ENCODE measurements at places on chromosomes 11 and 22.

DNA sequence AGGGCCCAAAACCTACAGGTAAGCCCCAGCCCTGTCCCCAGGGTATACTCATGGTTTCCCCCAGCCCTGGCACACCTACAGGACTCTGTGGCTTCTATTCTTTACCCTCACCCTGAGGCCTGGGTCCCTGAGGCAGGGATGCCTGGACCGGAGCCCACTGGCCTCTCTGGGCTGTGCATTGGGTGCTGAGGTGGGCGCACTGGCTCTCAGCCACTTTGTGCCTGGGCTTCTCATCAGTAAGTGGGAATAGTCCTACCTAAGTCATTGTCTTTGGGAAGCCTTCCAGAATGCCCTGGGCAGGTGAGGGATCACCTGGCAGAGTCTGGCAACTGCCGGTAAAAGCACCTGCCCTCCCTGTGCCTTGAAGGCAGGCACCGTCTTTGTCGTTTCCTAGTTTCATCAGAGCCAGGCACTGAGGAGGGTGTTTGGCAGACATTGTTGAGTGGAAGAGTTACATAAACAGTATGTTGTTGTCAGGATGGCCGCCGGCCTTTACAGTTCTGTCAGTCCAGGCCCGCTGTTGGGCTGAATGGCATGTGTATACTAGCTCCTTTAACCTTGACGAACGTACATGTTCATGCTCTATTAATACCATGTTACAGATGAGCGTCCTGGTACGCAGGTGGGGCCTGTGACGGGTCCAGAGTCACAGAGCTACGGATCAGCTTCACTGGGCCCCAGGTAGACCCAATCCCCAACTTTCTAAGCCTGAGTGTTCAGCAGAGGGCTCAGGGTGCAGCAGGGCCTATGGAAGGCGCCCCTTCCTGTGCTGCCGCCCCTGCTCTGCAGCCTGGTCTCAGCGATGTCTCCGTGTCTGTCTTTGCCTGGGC, 23.0 kb downstream of the SHANK3 start:
- peak; percentile 14 for DNase-seq

GRCh38 chr11:65219930-65220213, 38.1 kb downstream of the CAPN1 start:
- no peak for DNase-seq

GRCh38 chr22:38238519-38239071, 34.2 kb downstream of the TMEM184B start:
- no peak for DNase-seq

- DNase-seq, result no peak
These were observed 56.5 kb downstream of the MIAT start for GRCh38 chr22:26713823-26714449.

- DNase-seq, result no peak
These were observed 312.3 kb downstream of the MN1 start for GRCh38 chr22:27489178-27489675.

DNA sequence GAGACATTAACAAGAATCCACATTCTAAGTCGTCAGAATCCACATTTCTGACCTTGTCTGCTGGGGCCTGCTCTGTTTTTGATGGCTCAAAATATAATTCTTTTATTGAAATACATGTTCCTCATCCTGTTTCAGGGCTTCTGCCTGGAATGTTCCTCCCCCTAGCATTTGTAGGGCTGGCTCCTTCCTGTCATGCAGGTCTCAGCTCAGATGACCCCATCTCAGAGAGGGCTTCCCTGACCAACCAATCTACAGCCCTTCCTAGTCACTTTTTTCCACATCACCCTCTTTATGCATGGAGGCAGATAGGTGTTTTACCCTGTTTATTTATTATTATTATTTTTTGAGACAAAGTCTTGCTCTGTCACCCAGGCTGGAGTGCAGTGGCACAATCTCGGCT, 14.8 kb downstream of the TMEM123 start:
- no peak for DNase-seq

GRCh38 chr11:25449091-25449490, 882.8 kb upstream of the ANO3 start:
- DNase-seq, result no peak

DNA sequence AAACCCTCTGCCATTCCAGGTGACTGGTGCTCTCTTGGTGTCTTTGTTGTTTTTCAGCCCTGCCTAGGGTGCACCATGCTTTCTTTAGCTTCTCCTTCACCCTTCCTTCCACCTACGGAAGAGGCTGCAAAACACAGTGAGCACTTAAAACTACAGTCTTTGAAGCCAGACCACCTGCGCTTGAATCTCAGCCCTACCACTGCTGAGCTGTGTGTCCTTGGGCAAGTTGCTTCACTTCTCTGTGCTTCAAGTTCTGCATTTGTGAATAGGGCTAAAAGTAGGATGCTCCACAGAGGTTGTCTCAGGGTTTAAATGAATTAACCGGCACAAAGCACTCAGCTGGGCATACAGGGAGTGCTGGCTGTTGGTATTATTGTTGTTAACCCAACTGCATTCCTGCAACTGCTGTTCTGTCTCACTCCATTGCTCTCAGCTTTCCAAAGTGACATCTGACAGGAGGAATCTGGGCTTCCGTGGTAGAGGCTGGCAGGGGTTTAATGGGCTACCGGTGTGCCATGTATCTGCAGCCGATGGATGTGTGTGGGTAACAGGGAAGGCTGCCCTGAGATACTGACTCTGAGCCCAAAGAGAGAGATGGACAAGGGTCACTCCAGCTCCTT, 139.3 kb downstream of the FBXO7 start:
- no peak for DNase-seq

DNA sequence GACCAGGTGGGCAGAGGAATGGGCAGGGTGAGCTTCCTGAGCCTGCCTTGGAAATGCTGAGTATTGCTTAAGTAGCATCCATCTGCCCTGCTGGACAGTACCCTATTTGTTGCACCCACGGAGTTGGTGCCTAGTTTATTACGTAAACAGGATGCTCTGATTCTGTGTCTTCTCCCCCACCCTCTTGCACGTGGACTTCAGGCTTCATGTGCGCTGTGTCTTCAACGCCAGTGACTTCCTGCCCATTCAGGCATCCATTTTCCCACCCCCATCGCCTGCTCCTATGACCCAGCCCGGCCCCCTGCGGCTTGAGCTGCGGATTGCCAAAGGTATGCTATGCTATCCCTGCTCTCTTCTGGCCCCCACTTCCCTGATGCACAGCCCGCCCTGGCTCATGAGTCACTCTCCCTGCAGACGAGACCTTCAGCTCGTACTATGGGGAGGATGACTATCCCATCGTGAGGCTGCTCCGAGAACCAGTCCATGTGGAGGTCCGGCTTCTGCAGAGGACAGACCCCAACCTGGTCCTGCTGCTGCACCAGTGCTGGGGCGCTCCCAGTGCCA, 5.7 kb downstream of the ZP1 start:
- DNase-seq, result no peak

DNA sequence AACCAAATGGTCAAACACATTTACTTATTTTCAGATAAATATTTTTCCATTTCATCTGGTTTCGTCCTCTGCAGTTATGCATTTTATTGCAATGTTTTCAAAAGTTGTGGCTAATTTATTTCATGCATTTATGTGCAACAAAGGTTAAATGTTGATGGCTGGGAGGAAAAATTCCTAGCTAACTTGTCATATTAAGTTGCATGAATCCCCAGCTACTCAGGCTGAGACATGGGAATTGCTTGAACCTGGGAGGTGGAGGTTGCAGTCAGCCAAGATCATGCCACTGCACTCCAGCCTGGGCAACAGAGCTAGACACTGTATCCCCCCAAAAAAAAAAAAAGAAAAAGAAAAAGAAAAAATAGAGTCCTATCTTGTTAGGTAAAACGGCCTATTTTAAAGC, 1862.4 kb upstream of the RAG2 start:
- DNase-seq, result no peak

DNA sequence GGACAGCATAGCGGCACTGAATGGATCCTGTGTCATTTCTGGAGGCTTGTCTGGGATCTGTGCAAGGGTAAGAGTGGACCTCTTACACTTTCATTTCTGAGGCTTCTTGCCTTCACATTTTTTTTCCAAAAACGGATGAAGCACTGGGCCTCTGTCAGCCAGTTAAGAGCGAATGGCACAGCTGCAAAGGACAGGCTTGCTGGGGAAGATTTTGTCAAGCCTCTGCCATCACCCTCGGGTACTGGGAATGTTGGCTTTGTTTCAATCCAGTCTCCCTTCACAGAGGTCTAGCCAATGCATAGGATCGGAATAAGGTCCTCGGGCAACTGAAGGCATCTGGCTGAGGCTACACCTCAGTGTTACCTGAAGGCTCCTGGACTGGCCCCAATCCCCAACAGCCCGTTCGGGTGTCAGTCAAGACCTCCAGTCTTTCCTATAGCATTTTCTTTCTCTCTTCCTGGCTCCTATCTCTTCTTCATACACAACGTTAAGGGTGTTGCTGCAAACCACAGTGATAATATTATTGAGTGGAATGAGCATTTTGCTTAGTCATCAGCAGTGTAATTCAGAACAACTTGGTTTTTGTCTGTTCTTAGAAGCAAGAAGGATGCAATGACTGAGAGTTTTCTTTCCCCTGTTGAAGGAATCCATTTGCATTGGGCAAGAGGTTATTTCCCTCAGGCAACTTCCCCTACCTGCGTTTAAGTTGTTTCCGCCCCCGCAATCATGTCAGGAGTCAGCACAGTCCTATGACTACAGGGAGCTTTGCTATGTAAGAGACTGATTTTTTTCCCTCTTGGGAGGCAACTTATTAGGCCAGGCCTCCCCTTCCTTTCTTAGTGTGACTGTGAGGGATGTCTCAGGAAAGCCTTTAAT, 22.8 kb downstream of the NPAT start:
- DNase-seq, result no peak

Measured in NCI-H345 (cell line).